MV-4-11 (cell line): ENCODE measurements at places on chromosomes 7 and 10.

DNA sequence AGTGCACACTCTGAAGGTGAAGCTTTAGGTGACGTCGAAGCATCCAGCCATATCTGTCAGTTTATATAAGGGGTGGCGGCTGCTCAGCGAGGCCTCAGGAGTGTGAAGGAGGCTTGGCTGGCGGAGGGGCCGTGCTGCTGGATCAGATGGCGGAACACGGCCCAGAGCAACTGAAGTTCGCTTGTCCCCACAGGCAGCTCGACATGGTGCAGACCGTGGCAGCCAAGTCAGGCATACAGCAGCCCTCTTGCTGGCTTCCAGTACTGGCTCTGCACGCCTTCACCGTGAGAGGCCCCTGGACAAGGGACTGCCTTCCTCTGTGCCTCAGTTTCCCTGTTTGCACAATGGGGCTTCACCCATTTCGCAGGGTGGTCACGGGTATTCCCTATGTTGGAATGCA, 443.5 kb downstream of the DNAJB6 start:
- DNase-seq: no peak

DNA sequence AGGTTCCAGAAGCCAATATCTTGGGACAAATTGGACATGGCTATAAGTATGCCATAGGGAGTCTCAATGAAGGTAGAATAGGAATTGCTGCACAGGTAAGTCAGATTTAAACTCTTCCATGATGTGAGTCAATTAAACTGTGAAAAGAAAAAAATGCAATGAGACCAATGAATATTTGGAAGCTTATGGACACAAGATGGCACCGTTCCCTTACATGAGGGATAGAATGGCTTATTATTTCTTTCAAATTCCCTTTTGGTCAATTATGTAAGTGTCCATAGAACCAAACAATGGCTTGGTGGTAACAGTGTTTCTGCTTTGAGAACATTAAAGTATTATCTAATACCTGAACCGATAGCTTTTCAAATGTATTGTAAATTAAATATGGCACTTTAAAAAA, 35.6 kb downstream of the ACADSB start:
- DNase-seq: peak; percentile 39

GRCh38 chr7:55155351-55156117, 136.7 kb downstream of the EGFR start:
- no peak for DNase-seq

DNA sequence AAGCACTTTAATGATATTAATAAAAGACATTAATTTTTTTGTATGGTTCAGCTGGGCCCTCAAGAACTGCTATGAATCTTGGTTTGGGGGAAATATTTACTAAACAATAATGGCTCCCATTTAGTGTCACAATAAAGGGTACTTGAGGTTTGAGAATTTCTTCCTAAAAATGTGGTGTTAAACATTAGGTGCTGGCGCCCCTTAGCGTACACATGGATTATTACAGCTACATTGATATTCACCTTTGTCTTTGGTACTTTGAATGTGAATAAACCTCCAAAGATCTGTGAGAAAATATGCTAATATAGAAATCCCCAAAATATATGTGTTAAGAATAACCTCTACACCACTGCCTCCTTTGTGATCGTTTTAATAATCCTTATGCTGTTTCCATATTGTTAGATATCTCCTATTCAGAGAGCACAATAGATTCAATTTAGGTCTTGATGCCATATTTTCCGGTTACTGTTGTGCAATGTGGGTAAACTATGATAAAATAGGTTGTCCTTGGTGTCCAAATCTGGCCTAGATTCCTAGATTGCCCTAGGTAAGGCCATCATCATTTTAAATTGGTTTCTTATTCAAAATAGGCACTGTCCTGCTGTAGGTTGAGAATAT, 161.8 kb upstream of the CACNA2D1 start:
- peak; percentile 15 for DNase-seq

- DNase-seq: no peak
Observed at GRCh38 chr10:114256008-114256765, 17.1 kb downstream of the VWA2 start.

DNA sequence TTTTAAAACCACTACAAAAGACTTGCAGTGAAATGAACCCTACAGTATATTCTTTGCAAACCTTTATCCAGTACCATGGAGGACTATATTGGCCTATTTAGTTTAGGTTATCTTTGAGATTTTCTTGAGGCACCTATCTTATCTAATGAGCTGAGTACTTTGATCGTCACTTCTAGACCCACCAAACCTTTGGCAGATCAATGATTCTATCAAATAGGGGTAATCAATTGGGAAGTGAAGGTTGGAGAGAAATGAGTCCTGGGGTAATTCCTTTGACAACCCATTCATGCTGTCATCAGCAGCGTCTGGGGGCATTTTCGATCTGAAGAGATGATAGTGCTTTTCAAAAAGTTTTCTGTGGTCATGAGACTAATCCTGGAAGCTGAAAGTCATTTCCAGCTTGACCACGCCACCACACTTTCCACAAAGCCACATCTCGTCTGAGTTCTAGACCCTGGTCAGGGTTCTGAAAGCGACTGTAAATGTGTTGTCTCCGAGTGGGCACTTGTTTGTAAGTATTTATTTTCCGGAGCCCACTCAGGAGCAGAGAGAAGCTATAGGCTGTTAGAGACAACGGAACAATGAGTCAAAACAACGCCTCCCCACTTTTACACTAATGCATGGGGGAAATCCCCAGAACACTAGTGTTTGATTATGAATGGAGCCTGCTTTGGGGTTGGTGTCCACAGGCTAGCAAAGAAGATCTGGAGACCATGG, 4.8 kb downstream of the EGR2 start:
- DNase-seq: peak; percentile 55

DNA sequence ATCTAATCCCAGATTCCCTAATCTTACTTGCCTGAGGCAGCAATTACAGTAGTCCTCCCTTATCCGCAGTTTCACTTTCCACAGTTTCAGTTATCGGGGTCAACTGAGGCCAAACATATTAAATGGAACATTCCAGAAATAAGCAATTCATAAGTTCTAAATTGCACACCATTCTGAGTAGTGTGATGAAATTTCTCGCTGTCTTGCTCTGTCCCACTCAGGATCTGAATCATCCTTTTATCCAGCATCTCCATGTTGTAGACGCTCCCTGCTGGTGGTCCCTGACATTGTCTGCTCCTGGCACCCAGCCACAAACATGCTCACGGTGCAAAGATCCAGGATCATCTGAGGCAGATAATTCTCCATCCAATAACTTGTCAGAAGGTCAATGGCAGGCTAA, 128.7 kb upstream of the CXCL12 start:
- DNase-seq: no peak

DNA sequence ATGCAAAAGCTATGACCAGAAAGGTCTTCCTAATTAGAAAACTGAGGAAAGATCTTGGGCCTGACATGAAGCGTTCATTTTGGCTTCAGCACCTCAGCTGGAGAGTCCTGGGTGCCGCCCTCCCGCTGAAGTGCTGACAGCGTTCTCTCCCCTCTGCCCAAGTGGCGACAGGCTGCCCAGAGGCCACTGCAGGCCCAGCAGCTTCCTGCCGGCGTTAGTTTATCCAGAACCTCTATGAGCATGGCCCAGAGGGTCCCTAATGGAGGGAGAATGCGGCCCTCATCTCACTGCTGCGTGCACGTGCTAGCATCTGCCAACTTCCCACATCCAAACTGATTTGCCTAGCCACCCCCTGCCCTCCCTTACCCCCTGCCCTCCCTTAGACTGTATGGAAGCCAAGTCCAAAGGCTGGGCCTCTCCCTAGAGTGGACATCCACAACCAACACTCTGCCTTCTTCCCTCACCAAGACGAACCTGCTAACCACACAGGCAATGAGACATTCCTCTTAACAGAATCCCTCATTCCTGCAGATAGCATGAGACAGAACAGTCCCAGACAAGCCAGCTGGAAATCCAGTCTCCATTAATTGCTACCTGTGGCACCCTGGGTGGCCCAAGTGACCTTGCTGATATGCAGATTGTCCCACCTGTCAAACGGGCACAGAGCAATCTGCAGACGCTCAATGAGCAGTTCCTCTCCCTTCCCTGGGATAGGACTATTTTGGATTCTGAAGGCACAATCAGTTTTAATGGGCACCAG, 108.4 kb downstream of the C10orf90 start:
- DNase-seq: no peak

GRCh38 chr7:127303102-127303501, 50.4 kb upstream of the GRM8 start:
- no peak for DNase-seq

DNA sequence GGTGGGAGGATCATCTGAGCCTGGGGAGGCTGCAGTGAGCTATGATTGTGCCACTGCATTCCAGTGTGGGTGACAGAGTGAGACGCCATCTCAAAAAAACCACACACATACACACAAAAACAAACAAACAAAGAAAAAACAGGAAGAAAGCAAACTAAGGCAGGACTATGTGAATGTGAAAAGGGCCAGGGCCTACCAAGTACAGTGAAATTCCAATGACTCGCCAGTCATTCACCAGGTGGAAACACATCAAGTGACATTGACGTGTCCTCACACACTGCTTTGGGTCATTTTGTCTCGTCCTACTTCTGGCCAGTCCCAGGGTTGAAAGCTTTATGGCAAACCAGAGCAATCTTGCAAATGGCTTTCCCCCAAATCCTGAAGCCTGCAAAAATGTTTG, 79.9 kb downstream of the HIP1 start:
- no peak for DNase-seq
